ENCODE measurements at places on chromosomes 13 and 19.

DNA sequence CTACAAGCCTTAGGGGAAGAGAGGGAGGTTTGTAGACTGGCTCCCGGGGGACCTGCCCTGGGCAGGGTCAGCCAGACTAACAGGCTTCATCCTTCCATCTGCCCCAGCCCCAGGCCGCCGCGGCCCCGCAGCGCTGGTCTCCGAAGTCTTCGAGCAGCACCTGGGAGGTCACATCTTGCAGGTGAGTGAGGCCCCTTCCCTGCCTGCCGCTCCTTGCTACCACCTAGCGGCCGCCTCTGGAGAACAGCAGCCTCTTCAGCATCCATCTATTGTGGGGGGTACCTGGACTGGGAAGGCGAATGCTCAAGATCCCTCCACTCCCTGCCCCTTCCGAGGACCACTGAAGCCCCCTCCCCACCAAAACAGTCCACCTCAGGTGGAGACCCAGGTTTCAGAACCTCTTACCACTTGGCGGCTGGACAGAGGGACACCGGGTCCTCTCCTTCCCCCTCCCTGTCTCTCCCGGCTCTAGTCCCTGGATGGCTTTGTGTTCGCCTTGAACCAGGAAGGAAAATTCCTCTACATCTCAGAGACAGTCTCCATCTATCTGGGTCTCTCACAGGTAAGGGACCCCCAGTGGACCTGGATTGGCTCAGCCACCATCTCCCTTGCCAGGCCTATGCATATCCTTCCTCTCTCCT lies 12.7 kb downstream of the NPAS1 start:
- DNase-seq, result peak; percentile 55

- DNase-seq, result no peak
Observed at GRCh38 chr13:77928909-77929308, 10.3 kb upstream of the EDNRB start.

GRCh38 chr13:109273326-109273751 lies 513.0 kb downstream of the IRS2 start:
- no peak for DNase-seq

DNA sequence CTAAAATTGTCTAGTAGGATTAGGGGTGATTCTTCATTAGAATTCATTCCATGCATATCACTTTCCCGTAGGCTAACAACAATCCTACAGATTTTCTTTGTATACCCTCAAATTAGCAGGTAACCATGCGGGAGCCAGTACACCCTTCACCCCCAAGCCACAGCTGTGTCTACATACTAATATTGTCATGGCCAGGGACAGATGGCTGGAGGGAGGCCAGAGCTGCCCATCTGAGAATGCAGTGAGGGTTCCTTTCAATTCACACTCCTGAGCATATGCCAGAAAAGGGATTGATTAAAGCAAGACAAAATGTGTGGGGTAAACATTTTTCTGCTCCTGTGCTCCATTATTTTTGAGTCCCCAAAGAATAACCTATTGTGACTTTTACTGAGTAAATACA lies 68.9 kb downstream of the FREM2 start:
- DNase-seq, result no peak

DNA sequence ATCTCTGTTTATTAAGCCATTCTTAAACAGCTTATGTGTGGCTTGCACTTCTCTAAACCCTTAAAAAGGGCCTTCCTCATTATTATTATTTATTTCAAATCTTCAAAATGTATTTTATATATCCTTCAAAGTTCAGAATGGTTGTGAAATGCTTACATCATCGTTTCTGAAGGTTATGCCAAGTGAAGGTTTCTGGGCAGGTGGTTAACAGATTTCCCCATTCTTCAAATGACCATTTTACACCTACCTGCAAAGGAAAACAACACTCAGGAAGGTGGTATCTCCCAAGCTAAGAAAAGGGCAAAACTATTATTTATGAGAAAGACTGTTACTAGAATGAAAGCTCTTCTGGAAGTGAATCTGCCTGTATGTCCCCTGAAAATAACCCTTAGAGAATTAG lies 191.6 kb downstream of the SHISA2 start:
- DNase-seq, result no peak

DNA sequence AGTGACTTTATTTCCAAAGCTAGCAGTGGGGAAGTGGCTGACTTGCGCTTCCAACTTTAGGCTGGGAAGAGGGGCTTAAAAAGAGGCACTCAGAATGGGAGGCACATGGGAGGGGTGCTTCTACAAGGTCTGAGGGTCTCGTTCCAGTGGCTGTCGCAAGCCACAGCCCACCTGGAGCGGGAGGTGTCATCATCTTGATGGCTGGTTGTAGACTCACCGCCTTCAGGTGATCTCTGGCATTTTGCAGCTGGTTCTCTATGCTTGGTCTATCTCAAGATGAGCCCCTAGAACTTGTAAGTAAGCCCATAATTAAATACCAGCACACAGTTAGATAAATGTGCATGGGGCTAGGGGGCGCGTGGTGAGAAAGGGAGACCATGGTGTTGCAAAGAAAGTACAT lies 9.2 kb downstream of the TEX29 start:
- no peak for DNase-seq
